ENCODE measurements at places on chromosomes 2 and 18.

DNA sequence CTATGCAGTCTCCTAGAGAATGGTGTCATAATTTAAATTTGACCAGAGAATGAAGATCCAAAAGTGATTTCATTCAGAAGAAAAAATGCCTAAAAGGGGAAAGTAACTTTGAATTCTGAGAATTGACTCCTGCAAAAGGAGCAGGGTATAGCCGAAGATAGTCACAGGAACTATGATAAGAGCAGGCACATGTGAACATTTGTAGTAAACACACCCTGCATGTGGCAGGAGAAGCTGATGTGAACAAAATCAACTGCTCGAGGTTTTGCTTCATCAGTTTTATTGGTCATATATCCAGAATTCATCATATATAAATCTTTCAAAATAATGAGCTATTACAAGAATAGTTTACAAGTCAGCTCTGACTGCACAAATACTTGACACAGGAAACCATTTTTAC lies 14.0 kb downstream of the MCFD2 start:
- no peak for DNase-seq

DNA sequence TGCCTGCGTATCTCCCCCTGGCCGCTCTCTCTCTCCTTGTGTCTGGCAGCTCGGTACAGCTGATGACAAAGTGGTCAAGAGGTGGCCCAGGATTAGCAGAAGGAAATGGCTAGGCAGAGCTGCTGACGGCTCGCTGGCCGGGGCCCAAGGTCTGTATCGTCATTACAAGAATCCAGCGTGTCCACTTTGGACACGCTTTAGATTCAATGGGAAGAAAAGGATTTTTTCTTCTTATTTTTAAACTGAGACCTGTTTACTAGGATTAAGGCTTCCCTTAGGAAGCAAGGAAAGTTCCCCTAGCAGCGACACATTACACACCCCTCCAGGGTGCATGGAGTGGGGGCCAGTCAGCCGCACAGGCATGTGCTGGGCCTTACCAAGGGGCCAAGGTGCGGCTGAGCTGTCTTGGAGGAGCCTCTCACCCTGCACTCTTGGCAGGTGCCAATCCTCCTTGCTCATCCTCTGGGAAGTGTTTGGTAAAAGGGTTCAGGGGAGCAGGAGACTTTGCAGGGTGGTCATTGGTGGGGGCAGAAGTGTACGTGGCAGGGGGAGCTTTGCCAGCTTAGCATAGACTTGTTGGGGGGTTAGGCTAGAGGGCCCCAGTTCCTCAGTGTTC lies 76.8 kb downstream of the POLR1A start:
- DNase-seq, result no peak

DNA sequence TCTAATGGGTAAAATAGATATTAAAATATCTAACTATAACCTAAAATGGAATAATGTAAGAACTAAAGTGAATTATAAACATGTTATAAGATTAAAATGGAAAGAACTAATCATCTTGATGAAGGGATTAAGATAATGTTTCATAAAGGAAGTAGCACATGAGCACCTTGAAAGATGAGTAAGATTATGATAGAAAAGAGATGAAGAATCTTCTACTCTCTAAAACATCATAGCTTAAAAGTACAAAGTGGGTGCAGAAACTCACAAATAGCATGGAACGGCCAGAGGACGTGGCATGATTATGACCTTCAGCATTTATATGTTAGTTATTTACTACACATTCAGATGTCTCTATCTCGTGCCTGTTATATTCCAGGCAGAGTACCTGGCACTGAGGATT lies 76.2 kb upstream of the COL5A2 start:
- DNase-seq, result no peak

DNA sequence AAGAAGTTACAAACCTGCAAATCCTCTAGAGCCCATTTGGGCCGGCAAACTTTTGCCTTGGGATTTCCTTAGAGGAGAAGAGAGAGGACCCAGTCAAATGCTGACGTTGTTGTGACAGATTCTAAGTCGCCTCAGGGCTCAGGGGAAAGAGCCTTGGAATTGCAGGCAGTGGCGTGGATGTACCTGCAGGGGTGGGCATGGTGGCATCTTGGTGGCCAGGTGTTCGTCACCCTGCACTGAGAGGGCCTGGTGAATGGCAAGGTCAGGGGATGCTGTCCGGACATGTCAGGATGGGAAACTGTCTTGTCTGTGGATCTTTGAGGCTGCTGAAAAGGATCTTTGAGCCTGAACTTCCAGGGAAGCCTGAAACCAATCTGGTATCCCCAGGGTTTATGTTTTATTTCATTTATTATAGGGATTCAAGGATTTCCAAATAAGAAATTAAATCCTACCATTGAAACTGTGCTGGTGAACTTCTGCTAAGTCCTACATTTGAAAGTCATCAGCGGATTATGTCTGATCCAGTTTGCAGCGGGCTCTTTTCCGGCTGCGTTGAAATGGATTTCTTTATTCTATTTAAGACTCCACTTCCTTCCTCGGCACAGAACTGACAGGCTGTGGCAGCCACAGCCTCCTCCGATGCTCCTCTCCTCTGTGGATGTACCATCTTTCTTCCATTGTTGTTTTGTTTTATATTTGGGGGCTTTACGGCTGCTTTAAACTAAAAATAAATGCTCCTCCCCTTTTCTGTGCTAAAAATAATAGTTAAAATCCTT lies 207.6 kb downstream of the AGAP1 start:
- no peak for DNase-seq

GRCh38 chr2:140551287-140551686 lies 1579.5 kb downstream of the LRP1B start:
- DNase-seq, result no peak

- DNase-seq, result no peak
Measured at GRCh38 chr2:191917967-191918651, 71.2 kb upstream of the CAVIN2 start.

DNA sequence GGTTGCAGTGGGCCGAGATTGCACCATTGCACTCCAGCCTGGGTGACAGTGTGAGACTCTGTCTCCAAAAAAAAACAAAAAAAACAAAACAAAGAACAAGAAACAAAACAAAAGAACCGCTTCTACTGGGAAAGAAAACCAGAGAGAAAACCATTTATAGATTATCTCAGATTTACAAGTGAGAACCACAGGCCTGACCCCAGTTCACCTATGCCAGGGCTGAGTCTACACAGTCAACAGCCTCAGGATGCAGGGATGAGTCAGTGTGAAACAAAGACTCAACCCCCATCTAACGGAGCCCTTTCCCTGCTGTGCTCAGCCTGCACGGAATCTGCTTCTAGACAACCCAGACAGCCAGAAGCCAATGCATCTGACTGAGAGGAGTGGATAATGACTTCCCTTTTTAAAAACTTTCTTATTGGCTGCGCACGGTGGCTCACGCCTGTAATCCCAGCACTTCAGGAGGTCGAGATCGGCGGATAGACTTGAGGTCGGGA lies 25.5 kb upstream of the YWHAQ start:
- DNase-seq, result no peak

DNA sequence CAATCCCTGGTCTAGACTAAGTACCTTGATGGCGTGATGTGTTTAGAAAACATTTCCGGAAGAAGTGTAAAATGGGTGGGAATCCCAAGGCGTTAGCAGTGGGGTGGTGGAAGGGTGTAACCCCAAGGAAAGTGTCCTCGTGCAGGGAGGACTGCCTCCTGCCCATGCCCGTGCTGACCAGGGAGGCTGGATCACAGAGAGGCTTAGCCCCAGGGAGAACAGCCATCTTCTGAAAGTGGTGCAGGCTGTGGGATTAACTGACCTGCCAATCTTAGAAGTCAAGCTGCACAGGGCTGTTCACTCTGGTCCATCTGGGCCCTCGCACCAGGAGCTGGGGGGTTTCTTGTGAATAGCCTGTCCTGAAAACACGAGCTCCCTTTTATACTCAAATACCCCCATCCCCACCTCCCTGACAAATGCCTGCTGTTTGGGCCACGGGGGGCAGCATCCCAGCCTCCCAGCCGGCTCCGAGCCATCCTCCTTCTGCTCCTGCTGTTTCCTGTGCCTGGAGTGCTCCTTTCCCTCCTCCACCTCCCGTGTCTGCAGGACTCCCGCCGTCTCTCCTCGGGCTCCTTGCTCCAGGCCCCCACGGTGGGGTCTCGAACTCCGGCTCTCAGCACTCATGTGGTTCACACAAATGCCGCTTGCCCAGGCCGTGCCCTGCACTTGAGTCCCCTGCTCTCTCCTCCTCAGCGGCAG lies 52.1 kb upstream of the PXDN start:
- DNase-seq, result no peak

DNA sequence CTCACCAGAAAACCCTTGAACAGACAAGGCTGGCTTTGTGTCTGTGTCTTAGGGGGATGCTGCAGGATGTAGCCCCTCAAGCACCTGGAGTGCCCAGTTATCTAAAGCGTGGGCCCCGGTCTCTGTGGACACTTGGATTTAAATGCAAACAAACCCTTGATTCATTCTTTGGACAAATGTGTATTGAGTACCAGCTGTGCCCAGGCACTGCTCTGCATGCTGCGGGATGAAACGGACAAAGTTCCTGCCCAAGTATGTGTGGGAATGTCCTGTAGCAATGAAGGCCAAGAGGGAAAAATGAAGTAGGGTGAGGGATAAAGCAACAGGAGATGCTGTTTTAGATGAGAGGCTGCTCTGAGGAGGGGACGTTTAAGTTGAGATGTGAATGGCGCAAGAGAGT lies 53.9 kb downstream of the BOLA3 start:
- no peak for DNase-seq

DNA sequence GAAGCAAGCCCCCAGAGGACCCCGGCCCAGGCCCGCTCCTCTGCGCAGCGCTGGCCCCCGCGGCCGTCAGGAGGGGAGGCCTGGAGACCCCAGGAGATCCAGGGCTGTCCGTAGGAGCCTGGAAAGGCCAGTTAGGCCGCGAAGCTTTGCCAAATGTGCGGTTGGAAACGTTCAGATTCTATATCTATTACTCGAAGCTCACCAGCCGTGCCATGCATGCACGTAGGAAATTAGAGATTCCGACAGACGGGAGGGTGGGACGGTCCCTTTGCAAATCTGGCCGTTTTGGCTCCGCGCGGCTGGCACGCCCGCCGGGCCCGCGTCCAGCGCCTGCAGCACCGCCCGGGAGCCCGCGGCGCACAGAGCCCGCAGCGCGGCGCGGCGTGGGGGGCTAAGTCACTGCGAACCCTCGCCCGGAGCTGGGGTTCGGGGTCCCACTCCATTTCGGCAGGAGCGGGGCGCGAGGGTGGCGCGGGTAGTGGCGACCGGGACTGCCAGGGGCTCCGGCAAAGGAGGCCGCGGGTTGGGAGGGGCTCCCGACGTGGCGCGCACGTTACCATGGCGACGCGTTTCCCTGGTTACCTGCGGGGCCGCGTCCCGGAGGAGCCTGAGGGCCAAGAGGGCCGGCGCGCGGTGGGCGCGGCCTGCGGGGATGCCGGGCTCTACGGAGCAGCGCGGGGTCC lies 488.6 kb upstream of the SMIM21 start:
- no peak for DNase-seq

DNA sequence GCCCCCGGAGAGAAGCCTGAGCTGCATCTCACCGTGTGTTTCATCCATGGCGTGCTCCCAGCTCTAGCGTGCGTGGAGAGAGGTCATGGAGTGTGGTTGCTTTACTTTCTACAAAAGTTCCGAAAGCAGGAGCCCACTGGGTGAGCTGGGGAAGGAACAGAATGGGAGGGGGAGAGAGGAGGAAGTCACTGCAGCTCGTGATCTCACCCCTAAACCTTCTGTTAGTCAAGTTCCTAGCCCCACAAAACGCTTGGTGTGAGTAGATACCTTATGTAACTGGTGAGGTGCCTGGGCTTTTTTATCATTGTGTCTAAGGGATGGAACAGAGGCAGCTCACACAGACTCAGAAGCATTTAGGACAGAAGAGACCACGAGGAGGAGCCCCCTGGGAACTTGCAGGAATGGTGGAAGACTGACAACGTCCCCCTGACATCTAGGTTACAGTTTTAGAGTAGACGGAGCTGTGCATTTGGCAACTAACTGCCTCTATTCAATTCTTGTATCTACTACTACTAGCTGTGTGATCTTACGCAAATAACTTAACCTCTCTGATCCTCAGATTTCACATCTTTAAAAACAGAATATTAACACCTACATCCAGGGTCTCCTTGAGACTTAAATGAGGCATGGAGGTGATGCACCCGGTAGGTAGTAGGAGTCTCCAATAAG lies 123.3 kb downstream of the ARL4C start:
- no peak for DNase-seq

DNA sequence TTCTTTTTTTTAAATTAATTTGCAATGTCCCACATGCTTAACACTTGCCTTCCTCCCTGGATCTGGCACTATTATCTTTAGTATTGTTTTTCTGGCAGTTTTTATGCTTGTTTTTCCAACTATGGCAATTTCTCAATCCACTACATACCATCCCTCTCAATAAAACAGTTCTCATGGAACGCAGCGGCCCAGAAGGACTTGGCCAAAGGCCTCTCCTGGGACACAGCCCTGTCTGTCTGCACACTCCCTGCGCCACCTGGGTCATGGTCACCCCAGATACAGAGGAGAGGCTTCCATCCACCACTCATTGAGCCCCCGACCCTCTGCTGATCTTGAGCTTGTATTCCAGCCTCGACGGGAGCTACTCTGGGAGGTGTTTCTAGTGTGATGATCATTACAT lies 91.2 kb downstream of the TWIST2 start:
- no peak for DNase-seq

GRCh38 chr18:8705238-8705960 lies at the start of gene MTCL1:
Gene MTCL1 (plus strand): TSS chr18:8705556. CDS start chr18:8705661, 105 bp downstream.
- peak; percentile 66 for DNase-seq

- DNase-seq, result peak; percentile 19
Measured at GRCh38 chr2:240226672-240227537, 86.4 kb upstream of the OTOS start.

- DNase-seq, result no peak
Measured at GRCh38 chr2:66766582-66766981, 331.7 kb downstream of the MEIS1 start.

- no peak for DNase-seq
Measured at GRCh38 chr2:189608170-189608569, 27.6 kb upstream of the SLC40A1 start.

DNA sequence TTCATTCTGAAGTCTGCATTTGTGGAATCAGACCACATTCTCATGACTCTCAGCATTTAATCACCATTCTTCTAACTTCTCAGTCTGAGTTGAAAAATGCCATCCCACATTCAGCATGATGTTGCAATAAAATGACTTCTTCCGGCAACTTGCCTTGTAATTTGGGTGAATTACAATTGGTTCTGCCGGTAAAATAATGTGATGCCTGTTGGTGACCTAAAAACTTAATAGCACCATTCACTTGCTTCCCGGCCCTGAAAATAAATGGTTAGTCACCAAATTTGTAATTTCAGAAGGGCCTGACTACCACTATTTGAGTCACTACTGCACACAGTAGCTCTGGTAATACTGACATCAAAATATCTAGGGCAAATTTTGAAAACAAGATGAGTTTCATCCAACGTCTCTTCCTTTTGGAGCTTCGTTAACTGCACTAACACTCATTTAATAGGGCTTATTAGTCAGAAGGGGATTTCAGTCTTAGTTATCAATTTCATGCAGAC lies 637.1 kb upstream of the CHAC2 start:
- DNase-seq, result no peak

- DNase-seq, result no peak
Measured at GRCh38 chr2:42775810-42776209, 11.9 kb upstream of the OXER1 start.

- DNase-seq, result no peak
Measured at GRCh38 chr2:20551260-20551944, 99.5 kb downstream of the HS1BP3 start.

All from mucosa of descending colon (tissue), 3 donors.